ENCODE measurements at places on chromosomes 11 and 22.

DNA sequence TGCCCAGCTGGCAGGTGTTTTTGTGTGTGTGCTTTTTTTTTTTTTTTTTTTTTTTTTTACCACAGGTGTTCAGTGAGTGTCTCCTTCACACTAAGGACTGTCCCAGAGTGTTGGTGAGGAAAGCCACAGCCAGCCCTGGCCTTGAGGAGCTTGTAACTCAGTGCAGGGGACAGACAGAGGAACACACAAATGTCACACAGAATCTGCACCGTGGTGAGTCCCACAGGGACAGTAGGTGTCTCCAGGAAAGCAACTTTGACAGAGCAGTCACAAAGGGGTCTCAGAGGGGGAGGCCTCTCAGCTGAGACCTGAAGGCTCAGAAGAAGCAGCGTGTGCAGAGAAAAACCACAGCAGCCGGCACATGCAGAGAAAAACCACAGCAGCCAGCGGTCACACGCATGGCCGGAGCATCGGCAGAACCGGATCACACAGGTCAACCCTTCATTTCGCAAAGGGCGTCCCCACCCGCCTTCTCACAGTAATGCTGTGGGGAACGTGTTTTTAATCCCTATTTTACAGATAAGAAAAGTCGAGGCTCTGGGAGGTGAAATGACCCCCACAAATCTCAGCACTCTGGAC, 101.7 kb upstream of the PRR5 start:
- no peak for DNase-seq

DNA sequence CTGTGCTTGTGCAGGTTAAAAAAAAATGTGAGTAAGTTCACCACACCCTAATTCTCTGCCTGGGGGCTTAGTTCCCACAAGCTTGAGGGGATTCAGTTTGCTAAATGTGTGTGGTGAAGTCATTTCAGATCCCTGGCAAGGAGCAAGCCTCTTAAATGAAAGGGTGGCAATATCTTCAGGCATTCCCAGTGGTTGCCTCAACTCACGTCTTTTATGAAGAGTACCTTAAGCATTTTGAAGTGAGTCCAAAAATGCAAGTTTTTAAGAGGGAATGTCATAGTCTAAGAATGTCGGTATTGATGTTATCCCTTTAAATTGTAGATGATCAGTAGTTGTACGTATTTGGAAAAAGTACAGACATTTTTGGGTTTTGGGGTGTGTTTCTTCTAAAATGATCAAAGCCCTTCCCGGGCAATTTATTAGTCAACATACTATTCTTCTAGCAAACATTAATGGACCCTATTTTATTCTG, 4.9 kb downstream of the TCP11L1 start:
- no peak for DNase-seq

GRCh38 chr11:75066061-75066460, 30.6 kb downstream of the OR2AT4 start:
- DNase-seq = no peak

DNA sequence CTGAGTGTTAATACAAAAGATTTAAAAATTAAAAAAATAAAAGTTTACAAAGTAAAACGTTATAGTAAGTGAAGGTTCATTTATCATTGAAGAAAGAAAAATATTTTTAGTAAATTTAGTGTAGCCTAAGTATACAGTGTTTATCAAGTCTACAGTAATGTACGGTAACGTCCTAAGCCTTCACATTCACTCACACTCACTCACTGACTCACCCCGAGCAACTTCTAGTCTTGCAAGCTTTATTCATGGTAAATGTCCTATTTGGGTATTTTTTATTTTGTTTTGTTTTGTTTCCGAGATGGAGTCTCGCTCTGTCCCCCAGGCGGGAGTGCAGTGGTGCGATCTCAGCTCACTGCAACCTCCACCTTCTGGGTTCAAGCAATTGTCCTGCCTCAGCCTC, 8.8 kb downstream of the CASTOR1 start:
- no peak for DNase-seq

- DNase-seq = no peak
These were observed 329.6 kb upstream of the B3GAT1 start for GRCh38 chr11:134741453-134742223.

- DNase-seq = no peak
These were observed 55.0 kb upstream of the DEPDC7 start for GRCh38 chr11:32960553-32961164.

GRCh38 chr22:42202669-42203068, 67.8 kb downstream of the TCF20 start:
- peak; percentile 43 for DNase-seq

GRCh38 chr22:35733791-35734516, 16.3 kb downstream of the APOL5 start:
- DNase-seq = no peak

GRCh38 chr11:46066335-46066734, 54.9 kb downstream of the PHF21A start:
- no peak for DNase-seq

GRCh38 chr22:46115388-46115678, 35.0 kb upstream of the PPARA start:
- DNase-seq = no peak
